Esophagus squamous epithelium (tissue), 5 donors: ENCODE measurements at places on chromosomes 2 and 18.

- no peak for DNase-seq
These were observed 14.8 kb downstream of the STRN start for GRCh38 chr2:36951574-36951973.

GRCh38 chr18:62512996-62513395 is 9.8 kb upstream of the ZCCHC2 start:
- DNase-seq, result no peak

GRCh38 chr2:41729800-41730364 is 317.9 kb upstream of the PKDCC start:
- DNase-seq, result no peak

DNA sequence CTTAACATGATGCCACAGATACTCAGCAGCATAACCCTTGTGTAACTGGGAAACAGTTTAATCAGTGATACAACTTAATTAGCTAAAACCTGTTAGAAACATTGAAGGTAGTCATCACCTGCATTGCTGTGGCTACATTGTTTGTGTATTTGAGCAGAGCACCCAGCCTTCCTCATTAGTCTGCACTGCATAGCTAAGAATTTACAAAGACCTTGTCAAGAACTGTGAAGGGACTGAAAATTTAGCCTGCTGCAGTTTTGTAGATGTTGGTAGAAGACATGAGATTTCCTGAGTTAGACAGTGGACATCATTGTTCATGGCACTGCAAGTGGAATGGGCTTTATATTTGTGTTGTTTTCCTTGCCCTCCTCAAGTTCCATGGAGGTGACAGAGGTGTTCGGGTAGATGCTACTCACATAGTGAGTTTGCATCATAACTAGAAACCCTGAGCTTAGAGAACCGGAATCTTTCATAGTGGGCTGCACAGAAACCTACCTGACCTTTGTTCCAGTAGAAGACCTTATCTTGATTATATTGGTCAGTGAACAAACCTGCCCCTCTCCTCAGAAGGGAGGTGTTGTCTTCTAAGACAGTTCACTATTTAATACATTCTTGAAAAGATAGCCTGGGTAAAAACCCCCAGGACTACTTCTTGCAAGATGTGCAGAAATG is 12.5 kb downstream of the VAPA start:
- DNase-seq, result no peak

- DNase-seq, result no peak
These were observed 211.9 kb downstream of the ALPK2 start for GRCh38 chr18:58416704-58417683.

- no peak for DNase-seq
These were observed 167.4 kb downstream of the C1D start for GRCh38 chr2:67895227-67895941.

DNA sequence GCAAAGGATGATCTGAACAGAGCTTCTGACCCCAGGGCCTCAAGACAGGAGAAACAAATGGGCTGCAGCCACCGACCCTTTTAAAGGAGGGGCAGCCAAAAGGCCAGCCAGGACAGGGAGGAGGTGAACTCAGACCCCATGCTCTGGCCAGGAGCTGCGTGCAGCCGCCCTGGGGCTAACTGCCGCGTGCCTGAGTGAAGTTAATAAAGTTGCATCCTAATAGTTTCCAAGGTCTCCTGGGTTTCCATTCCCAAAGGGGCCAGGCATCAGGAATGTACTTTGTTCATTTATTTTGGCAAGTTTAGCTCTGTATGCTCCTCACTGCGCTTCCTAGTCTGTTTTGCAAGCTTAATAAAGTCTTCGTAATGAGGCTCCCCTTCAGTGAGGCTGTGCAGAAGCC is 60.7 kb downstream of the EN1 start:
- DNase-seq, result no peak

DNA sequence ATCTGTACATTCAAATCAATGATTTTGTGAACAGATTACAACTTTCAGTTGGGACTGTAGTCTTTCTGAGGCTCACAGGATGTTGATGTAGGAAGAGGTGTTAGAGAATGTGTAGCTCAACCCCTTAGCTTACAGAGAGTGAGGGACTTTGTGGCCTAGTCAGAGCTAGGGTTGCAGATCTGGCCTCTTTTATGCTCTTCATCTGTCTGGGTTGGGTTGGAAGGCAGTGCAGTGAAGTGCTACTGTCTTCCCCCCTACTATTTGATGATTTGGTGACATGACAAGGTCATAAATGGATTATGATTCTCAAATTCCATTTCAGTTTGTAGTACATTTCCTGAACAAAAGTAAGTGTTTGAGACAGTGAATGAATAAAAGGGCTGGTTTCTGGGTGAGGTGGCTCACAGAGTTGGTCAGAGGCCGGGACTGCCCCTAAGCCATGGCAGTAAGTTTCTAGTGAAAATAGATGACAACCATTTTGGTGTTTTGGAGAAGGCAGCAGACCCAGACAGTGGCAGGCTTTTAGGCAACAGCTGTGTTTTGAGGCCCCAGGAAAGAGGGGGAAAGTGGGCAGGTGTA is 21.6 kb downstream of the MAP4K4 start:
- no peak for DNase-seq

GRCh38 chr2:64796926-64797325 is 143.2 kb upstream of the SERTAD2 start:
- no peak for DNase-seq

DNA sequence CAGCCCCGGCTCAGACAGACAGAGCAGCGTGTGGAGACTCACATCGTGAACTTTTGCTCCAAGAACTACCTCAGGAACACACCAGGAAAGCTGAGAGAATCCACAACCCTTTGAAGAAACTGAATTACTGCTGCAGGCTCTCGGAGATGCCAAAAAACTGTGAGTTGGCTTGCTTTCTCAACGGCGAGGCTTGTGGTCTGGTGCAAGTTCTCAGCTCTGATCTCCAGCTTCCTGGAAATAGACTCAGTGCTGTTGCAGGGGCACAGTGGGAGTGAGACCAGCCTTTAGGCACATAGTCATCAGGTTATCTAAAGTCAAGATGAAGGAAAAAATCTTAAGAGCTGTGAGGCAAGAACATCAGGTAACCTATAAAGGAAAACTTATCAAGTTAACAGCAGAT is 273.7 kb upstream of the LRATD1 start:
- no peak for DNase-seq
